ENCODE measurements at places on chromosomes 16 and 17.
A peak's percentile ranks its signal among the peaks of the same experiment; 100 is the strongest.

- no peak for DNase-seq
Observed at GRCh38 chr16:85307552-85308364, 195.5 kb upstream of the CIBAR2 start.

GRCh38 chr17:18262641-18263040 is 2.2 kb downstream of the MIEF2 start:
- no peak for DNase-seq

- no peak for DNase-seq
Observed at GRCh38 chr16:83356266-83356665, 451.5 kb upstream of the HSBP1 start.

DNA sequence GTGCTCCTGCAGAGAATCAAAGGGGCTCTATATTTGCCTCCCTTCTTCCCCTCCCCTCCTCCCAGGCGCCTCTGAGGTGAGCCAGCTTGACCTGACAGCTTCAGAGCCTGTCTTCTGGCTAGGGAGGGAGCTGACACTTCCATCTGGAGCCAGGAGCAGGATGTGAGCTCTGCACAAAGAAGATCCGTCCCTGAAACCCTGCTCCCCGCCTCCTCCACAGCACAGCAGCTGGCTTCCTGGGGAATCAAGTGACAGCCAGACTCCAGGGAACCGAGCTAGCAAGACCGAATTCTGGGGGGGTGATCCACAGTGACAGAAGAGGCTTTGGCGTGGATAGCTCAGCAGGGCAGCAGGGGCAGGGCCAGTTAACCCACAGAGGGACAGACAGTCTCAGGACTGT is 37.2 kb downstream of the CCDC182 start:
- DNase-seq = peak; percentile 50

DNA sequence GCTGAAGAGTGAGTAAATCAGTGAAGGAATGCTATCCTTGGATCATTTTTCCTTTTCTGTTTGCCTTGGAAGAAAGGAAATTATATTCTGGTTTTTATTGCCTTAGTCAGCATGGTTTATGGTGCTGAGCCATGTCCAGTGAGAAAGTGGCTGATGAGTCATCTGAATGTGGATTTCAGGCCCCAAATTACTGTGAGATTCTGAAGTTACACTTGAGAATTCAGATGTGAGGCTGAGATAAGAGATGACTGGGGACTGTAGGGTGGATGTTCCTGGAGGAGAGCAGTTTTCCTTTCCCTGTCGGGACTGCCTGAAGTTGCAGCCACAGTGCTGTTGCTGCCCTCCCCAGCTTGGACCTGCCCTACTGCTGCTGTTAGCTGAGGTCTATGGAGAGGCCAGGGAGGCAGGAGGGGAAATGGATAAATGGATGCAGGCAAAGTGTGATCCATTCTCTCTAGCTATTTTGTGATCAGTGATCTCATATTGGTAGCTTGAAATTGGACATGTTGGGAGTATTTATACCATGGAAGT is 4.2 kb upstream of the MAP3K14 start:
- no peak for DNase-seq

GRCh38 chr16:84177741-84178073 is 9.2 kb downstream of the TAF1C start:
- DNase-seq = no peak

DNA sequence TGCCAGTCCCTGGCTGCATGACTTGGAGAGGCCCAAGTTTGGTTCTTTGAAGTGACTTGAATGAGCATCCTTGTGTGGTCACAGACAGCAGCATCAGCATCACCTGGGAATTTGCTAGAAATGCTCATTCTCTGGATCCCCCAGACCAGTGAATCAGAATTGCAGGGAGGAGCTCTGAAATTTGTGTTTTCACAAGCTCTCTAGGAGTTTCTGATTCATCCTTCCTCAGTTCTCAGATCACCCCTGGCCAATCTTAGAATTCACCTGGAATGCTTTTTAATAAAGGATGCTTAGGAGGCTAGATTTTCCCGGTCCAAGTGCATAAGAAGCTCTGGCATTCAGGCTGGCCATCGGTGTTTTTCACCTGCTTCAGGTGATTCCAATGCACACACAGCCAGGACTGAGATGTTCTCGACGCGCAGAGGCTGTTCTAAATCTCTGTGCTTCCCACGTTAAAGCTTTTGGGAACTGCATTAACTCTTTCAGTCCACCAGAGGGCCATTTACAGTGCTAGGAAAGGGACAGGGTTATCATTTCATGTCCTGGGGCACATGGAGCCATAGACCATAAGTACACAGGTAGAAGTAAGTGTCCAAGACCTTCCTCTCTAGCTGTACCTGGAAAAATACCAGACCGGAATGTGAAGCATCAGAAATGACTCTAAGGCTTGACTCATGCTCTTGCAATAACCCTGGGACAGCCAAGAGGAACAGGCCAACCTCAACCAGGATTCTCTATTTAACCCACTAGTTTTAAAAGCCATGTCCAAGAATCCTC is 85.7 kb upstream of the XYLT1 start:
- no peak for DNase-seq

GRCh38 chr16:57799600-57800199 is 2.6 kb downstream of the KIFC3 start:
- DNase-seq = no peak

- no peak for DNase-seq
Observed at GRCh38 chr17:75205793-75206163, 299 bp downstream of the NUP85 start.

All from NCI-H2107 (cell line).